ENCODE measurements at places on chromosomes 2 and 18.
A peak's percentile ranks its signal among the peaks of the same experiment; 100 is the strongest.

- peak; percentile 66 for DNase-seq
Observed at GRCh38 chr2:191303140-191304005, 58.2 kb downstream of the MYO1B start.

DNA sequence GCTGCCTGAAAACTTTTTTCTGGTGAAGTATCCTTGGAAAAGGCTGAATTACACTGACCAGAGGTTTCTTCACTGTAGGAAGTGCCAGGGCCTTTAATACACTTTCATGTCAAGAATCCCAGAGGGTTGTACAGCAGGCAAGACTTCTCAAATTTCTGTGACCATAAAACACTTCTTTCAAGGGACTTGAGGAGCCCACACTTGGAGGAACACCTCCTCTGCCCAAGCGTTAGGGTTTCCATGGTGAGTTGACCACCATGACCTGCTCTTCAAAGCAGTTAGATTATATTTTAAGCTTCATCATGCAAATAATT is 12.9 kb upstream of the SALL3 start:
- DNase-seq: no peak

GRCh38 chr2:204468746-204469429 is 76.4 kb upstream of the PARD3B start:
- DNase-seq: no peak

DNA sequence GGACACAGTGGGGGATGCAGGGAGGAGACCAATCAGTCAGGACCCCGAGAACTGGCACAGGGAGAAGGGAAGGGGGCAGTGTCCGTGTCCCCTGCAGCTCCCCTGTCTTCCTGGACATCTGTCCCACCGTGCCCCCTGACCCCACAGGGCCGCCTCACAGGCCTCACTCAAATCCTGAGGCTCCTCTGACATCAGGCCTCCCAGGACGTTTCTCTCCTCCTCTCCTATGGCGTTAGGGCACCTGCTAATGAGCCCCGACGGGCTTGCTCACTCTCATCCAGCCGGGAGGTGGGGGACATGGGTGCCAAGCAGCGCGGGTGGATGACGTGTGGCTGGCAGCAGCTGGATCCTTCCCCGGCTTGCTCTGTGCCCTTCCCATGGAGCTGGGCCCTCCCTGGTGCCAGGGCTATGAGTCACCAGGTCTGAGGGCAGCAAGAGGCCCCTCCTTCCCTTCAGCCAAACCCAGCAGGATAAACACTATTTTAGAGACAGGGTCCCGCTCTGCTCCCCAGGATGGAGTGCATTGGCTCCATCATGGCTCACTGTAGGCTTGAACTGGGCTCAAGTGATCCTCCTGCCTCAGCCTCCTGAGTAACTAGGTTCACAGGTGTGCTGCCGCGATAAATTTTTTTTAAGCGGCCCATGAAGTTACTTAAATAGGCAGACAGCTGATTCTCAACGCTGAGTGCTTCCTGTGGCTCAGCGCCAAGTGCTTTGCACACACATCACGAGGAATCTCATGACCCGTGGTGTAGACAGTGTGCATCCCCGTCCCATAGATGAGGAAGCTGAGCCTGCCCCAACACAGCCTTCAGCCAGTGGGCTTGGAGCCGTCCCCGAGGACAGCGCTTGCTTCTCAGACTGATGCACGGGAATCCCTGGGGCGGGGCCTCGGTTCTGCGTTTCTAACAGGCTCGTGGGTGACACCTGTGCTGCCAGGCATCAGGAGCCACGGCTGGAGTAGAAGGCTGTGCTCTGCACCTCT is 64.5 kb upstream of the HDAC4 start:
- no peak for DNase-seq

- no peak for DNase-seq
Observed at GRCh38 chr2:169229590-169229989, 132.7 kb downstream of the LRP2 start.

DNA sequence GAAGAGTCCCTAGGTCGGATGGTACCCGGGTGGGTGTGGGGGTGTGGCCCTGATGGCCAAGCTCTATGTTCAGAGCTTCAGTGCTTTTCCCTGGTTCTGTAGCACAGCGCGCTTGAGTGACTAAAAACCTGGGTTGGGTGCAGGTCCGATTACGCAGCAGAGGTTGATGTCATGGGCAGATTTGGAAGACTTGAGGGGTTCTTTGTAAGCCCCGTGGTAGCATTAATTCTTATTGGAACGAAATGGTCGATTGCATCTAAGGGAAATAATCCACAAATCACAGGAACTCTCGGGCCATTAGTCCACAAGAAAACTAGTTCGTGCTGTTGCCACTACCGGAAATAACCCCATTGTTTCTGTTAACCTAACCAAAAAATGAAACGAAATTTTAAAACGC is 9.0 kb downstream of the HOXD8 start:
- no peak for DNase-seq

DNA sequence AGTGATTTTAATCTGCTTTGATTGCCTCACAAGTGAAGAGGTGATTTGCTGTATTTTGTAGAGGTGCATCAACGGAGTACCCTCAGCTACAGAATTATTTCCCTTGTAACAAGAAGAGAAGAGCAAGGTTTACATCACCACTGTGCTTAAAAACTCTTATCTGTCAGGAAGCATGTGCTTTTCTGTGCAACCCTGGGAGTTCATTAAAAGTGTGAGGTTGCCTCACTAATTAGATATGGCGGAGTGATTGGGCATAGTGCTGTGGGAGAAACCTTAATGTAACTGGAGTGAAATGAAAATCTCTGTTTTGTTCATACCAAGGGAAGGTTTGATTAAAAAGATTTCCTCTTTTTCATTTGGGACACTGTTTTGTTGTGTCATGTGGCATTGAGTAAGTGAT is 544.7 kb downstream of the PARD3B start:
- DNase-seq: no peak

DNA sequence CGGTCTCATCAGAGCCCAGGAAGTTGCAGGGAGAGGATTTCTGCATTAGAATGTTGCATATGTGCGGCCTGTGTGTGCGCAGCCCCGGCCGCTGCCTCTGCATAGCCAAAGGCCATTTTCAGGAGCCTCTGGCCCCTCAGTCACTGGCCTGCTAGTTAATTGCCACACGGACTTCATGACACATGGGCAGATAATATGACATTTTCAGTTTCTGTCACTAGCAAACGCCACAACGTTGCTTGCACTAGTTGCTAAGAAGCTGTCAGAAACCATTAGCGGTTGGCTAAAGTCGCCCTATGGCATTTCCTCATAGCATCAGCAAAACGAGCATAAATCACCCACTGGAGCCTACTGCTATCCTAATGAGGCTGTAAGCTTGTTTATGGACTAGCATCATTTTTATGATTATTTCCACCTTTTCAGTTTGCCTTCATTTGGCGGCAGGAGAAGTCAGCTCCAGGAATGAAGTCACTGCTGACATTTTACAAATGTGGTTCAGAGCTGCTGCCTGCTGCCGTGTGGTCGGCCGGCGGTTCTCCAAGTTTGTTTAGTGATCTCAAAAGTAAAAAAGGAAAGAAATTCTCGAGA is 73.7 kb downstream of the MEIS1 start:
- DNase-seq: no peak

GRCh38 chr2:144366825-144367429 is 153.0 kb downstream of the ZEB2 start:
- DNase-seq: no peak

- DNase-seq: no peak
Observed at GRCh38 chr18:79563949-79564348, 115.7 kb upstream of the CTDP1 start.

DNA sequence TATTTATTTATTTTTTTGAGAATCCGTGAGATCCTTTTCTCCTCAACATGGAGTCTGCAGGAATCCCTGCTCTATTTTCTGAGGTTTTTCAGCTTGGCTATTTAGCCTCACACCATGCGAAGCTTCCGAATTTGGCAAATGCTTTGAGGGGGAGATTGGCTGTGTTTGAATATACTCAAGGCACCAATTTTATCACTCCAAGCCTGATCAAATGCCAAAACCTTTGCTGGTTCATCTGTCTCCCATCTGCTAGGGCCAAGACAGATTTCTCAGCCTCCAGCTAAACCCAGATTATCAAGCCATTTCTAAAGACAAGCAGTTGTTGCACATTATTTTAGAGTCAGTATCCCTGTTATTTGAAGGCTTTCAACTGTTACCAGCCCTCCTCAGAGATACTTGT is 295.7 kb downstream of the XIRP2 start:
- no peak for DNase-seq

DNA sequence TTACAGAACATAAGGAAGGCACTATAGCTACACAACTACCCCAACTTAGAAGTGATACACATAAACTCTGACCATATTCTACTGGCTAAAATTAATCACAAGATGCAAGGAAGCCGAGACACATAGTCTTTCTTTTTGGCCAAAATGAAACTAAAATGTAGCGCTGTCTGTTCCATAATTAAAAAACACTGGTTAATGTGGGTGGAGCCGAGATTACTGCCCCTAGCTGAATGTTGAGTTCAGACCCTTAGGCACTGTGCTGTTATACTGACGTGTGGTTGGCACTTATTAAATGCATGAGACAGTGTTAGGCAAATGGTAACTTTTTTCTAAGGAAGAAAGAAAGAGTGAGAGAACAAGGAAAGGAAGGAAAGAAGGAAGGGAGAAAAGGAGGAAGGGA is 254.6 kb upstream of the RND3 start:
- DNase-seq: no peak

DNA sequence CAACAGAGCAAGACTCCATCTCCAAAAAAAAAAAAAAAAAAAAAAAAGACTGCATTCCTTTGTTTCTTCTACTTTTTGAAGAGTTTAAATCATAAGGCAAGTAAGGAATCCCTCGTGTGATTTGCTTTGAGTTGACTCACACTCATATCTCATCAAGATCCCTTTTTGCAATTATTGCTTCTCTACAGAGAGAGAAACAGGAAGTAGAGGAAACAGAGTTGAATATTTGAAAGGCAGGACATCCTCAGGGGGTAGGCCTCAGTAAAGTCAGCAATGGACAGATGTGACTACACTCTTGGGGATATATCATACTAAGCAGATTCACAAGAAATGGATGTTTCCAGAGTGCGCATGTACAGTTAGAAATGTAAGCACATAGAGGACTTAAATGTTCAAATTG is 11.2 kb upstream of the EFR3B start:
- DNase-seq: no peak

- DNase-seq: no peak
Observed at GRCh38 chr18:23967321-23968089, 47.0 kb upstream of the TTC39C start.

- no peak for DNase-seq
Observed at GRCh38 chr2:144446136-144446535, 73.8 kb downstream of the ZEB2 start.

DNA sequence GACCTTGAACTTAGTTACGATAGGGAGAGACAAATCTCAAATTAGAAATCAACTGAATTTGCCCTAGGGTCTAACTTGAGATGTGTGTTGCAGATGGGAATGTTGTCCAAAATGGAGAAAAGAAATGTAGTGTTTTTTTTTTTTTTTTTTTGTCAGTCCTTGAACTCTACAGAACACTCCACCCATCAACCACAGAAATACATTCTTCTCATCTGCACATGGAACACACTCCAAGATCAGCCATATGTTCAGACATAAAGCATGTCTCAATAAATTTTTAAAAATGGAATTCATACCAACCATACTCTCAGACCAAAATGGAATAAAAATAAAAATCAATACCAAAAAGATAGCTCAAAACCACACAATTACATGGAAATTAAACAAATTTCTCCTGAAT is 526.5 kb downstream of the FBXO15 start:
- DNase-seq: no peak

GRCh38 chr2:73698101-73698500 is 39.0 kb downstream of the TPRKB start:
- no peak for DNase-seq

GRCh38 chr2:160061944-160062291 is 497 bp downstream of the PLA2R1 start:
- DNase-seq: no peak

GRCh38 chr2:126824663-126825062 is 74.0 kb upstream of the TEX51 start:
- DNase-seq: no peak

- no peak for DNase-seq
Observed at GRCh38 chr2:120993661-120994060, 258.0 kb downstream of the GLI2 start.

GRCh38 chr2:6053743-6054142 is 361.6 kb downstream of the SOX11 start:
- DNase-seq: no peak

DNA sequence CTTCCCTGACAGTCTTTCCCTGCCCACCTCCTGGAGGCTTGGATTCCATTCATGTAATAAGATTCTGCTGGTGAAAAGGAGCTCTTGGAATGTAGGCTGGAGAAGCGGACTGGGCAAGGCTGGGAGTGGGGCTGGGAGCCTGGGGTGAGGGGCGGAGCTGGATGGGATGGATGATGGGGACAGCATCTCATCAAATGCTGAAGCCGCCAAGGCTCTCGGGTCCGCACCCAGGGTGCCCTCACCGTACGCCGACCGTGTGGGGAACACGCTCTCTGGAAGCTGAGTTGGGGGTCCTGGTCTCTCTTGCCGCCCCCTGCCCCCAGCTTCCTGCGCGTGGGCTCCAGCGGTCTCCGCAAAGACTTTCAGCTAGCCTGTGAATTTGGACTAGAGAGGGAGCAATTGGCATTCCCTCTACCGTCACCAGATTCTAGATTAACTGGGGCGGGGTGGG is 9.1 kb downstream of the RAX start:
- no peak for DNase-seq

DNA sequence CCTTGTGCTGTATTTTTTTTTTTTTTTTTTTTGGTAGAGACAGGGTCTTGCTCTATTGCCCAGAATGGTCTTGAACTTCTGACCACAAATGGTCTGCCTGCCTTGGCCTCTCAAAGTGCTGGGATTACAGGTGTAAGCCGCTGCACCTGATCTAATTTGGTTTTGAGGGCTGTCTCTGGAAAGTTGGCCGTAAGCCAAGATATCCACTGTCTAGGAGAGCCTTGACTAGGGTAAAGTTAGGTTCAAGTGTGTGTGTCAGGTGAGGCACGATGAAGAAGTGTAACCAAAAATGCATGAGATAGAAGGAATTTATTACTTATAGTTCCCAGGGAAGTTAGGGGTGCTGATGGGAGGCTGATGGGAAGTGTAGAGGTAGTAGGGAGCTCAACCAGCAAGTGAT is 46.7 kb downstream of the INO80C start:
- no peak for DNase-seq

- DNase-seq: no peak
Observed at GRCh38 chr2:128464456-128464855, 145.8 kb upstream of the HS6ST1 start.

GRCh38 chr2:236916651-236917050 is 169.0 kb upstream of the COPS8 start:
- no peak for DNase-seq

- DNase-seq: peak; percentile 36
Observed at GRCh38 chr2:64626963-64627760, 26.6 kb downstream of the SERTAD2 start.

GRCh38 chr2:20444993-20445910 is 1.6 kb upstream of the RHOB start:
- DNase-seq: no peak
